Bone marrow (tissue), 2 donors: ENCODE measurements at places on chromosomes 11 and 22.

- DNase-seq: peak; percentile 43
Observed at GRCh38 chr22:23315341-23315917, 135.1 kb downstream of the BCR start.

GRCh38 chr22:40302149-40302548 lies 44.2 kb upstream of the ADSL start:
- DNase-seq: no peak

DNA sequence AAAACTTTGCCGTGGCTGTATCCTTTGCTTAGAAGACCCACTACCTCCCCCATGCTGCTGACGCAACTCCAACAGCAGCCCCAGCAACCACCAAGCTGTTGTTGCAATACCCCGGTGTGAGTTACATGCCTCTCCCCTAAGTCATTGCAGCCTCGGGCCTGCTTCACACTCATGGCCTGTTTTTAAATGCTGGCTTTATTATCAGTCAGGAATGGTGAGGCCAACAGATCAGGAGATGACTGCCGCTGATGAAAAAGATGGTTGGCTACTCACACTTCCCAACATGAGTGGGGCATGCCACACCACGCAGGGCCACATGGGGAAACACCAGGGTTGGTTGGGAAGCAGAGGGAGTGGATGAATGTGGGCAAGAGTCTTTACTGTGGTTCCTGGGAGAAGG lies 171.5 kb upstream of the SYT13 start:
- no peak for DNase-seq

DNA sequence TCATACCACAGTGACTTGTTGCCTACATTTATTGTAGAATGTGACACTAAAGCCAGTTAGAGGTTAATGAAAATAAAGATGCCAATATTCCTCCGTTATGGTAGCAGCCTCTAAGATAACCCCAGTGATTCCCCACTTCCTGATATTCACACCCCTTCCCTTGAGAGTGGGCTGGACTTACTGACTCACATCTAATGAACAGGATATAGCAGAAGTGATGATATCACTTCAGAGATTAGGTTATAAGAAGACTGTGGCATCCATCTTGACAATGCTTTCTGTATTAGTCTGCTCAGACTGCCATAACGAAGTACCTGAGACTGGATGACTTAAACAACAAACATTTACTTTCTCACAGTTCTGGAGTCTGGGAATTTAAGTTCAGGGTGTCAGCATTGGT lies 149.6 kb upstream of the MTNR1B start:
- no peak for DNase-seq

GRCh38 chr11:8426076-8426475 lies 162.4 kb upstream of the LMO1 start:
- no peak for DNase-seq

- DNase-seq: peak; percentile 90
Observed at GRCh38 chr22:30262917-30263741, 3.5 kb downstream of the OSM start.

- peak; percentile 24 for DNase-seq
Observed at GRCh38 chr22:46737105-46737975, 712 bp downstream of the CERK start.

- DNase-seq: no peak
Observed at GRCh38 chr11:28250192-28250591, 142.0 kb downstream of the METTL15 start.

DNA sequence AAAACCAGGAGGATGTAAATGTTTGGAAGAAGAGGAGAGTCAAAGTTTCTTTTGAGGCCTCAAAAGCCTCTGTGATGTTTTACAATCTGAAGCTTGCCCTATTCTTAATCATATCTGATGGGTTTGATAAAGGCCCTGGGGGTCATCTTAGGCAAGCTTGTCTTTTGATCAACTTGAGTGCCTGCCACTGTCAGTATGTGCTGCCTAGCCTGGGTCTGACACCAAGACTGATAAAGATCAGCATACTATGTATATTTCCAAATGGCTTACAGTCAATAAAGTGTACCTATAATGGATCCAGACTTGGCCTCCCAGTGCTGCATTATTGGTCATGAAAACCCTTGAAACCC lies 12.7 kb downstream of the EHF start:
- no peak for DNase-seq

DNA sequence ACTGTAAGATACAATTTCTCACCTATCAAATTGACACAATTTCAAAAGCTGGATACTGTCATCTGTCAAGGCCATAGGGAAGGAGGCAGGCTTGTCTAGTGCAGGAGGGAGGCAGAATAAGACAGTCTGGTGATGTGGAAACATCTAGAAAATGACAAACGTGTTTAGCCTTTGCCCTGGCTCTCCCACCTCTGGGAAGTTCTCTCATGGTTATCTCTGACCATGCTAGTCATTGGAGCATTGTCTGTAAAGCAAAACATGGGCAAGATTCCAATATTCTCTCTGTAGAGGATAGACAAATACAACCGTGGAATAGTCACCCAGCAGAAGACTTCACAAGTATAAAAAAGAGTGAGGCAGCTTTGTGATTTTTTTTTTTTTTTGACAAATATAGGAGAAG lies 9.1 kb upstream of the SERHL2 start:
- DNase-seq: no peak

- no peak for DNase-seq
Observed at GRCh38 chr11:69409812-69410645, 71.4 kb upstream of the LINC01488 start.

DNA sequence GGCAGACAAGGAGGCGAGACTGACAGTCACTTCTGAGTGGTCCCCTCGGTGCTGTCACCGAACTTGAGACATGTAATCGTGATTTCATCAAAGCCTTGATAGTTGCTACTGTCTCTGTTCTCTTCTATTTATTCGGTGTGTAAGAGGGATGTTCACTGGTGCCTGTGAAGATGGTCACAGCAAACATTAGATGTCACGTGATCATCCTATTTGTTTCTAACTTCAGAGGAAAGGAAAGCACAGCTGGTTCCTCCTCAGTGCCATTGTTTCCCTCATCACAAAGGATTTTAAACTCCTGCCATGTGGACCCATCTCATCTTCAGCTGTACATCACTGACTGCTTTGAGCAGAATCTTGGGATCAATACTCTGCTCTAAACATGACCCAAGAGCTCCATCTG lies 73.1 kb upstream of the CLMP start:
- DNase-seq: no peak

- peak; percentile 27 for DNase-seq
Observed at GRCh38 chr22:50209893-50210292, 9.1 kb downstream of the SELENOO start.

DNA sequence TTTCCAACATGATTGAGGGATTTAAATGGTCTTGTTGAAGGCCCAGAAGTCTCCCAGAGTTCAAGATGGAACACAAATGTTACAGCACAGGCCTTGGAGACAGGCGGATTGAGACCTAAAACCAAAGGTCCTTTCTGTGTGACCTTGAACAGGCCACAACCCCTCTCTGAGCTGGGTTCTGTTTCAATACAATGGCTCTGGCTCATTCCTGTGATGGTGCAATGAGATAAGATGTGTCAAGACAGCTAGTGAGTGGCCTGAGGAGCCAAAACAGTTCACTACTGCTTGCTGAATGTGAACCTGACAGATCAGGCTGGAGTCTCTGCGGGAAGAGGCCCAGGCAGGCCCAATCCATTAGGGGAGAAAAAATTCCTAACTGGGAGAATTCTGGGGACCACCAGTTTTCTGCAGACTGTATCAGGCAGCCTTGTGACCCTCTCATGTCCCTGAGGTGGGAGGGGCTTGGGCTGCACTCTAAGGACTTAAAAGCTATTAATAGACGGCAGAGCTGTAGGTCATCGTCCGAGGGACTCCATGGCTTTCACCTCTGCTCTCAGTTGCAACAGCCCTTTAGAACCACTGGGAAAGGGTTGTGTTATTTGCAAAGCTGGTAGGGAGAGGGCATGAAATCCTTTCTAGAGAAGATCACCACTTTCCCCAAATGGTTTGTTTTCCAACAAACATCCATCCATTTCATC lies 126.1 kb upstream of the TEAD1 start:
- DNase-seq: no peak

- DNase-seq: no peak
Observed at GRCh38 chr22:23831261-23831660, 7.5 kb downstream of the DERL3 start.
